ENCODE measurements at places on chromosomes 13 and 19. TPM values are rescaled to one million over a fixed set of nuclear protein-coding genes. Genes with fewer than 3 reads are reported as not detected.

GRCh38 chr13:113399755-113400149 lies 35.8 kb upstream of the GRTP1 start:
- no peaks in the 10 kb centered on the region for H3K27me3 ChIP-seq
- H3K4me1 ChIP-seq, result no peaks in the 10 kb centered on the region
- no peak overlapping the region for H3K27ac ChIP-seq
- no peaks in the 10 kb centered on the region for H3K36me3 ChIP-seq
- H3K4me3 ChIP-seq, result no peak overlapping the region

DNA sequence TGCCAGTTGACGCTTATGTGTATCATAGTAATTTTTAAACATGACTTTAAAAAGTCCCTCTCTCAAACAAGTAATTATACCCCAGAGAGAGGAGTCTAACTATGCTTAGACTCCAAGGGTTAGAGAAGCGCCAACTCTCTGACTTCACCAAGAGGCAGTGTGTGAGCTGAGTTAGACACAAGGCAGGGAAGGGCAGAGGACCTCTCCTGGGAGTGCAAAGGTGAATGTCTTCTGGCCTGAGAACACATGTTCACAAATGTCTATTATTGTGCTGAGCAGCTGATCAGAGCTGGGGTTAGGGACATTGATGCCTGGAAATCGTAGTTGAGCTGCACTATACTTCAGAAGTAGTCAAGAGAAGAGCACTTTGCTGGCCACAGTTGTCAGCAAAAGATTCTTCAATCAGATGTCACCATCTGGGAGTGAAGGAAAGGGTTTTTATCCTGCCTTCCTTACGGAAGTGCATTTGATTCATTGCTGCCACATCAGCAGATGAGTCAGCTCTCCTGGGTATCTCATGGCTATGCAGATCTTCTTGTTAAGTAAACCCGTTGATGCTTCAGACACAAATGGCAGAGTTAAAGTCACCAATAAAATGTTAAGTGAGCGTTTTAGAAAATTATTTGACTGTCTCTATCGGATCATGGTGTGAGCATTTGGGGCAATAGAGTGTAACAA lies 283.2 kb upstream of the ARGLU1 start:
- no peaks in the 10 kb centered on the region for H3K4me1 ChIP-seq
- H3K27me3 ChIP-seq, result no peaks in the 10 kb centered on the region
- no peak for DNase-seq
- no peak overlapping the region for H3K4me3 ChIP-seq
- no peak overlapping the region for H3K27ac ChIP-seq

- H3K27me3 ChIP-seq, result peaks cover 19% of the 10 kb centered on the region
- peaks cover 25% of the 10 kb centered on the region for H3K4me1 ChIP-seq
- no peak for DNase-seq
- H3K4me3 ChIP-seq, result peak overlapping the region; percentile 60
- no peak overlapping the region for H3K27ac ChIP-seq
- no peaks in the 10 kb centered on the region for H3K36me3 ChIP-seq
Measured at GRCh38 chr19:50328224-50328872, 829 bp downstream of the KCNC3 start.

DNA sequence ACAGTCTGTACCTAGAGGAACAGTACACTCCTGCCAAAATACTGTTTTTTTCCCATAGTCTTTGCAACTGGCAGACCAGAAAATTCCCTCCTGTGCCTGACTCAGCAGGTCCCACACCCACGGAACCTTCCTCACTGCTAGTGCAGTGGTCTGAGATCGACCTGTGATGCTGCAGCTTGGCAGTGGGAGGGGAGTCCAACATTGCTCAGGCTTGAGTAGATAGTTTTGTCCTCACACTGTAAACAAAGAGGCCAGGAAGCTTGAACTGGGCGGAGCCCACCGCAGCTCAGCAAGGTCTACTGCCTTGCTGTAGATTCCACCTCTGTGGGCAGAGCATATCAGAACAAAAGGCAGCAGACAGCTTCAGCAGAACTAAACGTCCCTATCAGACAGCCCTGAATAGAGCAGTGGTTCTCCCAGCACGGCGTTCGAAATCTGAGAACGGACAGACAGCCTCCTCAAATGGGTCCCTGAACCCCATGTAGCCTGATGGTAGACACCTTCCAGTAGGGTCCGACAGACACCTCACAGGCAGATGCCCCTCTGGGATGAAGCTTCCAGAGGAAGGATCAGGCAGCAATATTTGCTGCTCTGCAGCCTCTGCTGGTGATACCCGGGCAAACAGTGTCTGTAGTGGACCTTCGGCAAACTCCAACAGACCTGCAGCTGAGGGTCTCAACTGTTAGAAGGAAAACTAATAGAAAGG lies 92.7 kb downstream of the SUCLA2 start:
- DNase-seq, result no peak
- H3K36me3 ChIP-seq, result no peaks in the 10 kb centered on the region

- no peak overlapping the region for H3K4me3 ChIP-seq
- H3K4me1 ChIP-seq, result peaks cover 10% of the 10 kb centered on the region
- no peak for DNase-seq
- H3K36me3 ChIP-seq, result no peaks in the 10 kb centered on the region
- H3K27ac ChIP-seq, result no peak overlapping the region
- no peaks in the 10 kb centered on the region for H3K27me3 ChIP-seq
Measured at GRCh38 chr19:17996826-17997316, 11.1 kb upstream of the ARRDC2 start.

DNA sequence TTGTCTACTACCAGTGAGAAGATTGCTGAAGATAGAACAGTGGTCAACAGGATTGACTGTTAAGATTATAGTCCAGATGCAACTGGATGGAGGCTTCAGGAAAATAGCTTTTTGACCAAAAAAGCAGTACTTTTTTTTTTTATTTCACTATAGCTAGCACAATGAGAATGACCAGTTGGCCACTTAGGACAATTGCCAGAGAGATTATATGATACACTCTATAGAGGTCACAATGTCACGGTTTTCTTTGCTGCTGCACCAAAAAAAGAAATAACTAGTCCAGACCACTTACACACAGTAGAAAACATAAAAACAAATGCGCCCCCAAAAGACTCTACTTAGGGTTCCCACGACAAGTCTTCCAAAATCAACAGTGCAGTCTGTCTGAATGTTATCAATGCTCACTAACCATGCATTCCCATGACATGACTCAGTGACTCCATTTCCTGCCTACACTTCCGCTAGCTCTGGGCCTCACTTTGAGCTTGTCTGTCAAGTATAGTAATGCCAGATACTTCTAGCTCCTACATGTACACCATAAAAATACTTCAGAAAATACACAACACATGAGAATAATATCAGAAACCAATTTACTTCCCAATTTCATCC lies 209.1 kb upstream of the STARD13 start:
- peak overlapping the region; percentile 31 for H3K27ac ChIP-seq
- H3K4me1 ChIP-seq, result no peaks in the 10 kb centered on the region
- H3K27me3 ChIP-seq, result no peaks in the 10 kb centered on the region
- no peak for DNase-seq
- H3K4me3 ChIP-seq, result no peak overlapping the region
- no peaks in the 10 kb centered on the region for H3K36me3 ChIP-seq

DNA sequence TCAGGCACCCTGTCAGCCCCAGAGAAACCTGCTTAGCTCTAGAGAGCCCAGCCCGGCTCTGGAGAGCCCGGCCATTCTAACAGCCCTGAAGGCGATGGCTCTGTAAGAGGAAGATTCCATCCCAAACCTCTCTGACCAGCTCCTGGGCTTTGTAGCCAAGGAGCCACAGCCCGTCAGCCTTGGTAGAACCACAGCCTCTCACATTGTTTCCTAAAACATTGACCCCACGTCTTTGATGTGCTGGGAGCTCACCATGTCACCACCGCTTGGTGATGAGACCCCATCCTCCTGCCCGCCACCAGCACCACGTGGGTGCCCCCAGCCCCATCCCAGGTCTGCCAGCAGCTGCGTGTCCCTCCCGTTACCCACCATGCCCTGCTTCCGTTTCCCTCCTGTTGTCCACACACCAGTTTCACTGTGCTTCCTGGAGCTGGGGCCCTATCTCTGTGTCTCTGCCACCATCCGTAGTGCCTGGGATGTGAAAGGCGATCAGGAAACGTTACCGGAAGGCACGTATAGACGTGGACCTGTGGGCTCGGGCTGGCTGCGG lies 94.2 kb upstream of the MCF2L start:
- H3K4me3 ChIP-seq, result no peak overlapping the region
- peaks cover 61% of the 10 kb centered on the region for H3K36me3 ChIP-seq
- no peak for DNase-seq
- peaks cover 11% of the 10 kb centered on the region for H3K4me1 ChIP-seq

DNA sequence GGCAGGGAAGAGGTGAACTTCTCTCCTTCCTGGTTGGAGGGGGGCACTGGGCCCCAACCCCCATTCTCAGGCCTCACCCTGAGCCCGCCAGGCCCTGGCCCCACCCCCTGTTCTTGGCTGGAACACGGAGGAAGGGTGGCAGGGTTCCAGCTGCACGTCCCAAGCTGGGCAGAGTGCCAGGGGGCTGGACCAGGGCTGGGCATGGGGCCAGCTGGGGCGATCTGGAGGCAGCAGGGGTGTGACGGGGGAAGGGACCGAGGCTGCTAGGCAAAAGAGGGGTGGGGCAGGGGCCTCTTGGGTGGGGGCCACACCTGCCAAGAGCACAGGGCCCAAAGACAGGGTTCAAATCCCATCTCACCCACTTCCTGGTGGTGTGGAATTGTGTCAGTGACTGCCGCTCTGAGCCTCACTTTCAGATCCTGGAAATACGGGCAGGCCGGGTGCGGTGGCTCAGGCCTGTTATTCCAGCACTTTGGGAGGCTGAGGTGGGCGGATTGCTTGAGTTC lies 2.2 kb downstream of the HIF3A start:
- DNase-seq, result no peak
- H3K4me1 ChIP-seq, result peaks cover 54% of the 10 kb centered on the region
- H3K27me3 ChIP-seq, result peaks cover 21% of the 10 kb centered on the region
- peak overlapping the region; percentile 47 for H3K4me3 ChIP-seq

Gene QPCTL
- 6.1 TPM for total RNA-seq

Gene ZNF221
- 2.9 TPM for total RNA-seq

Gene DPF1
- total RNA-seq, result not detected

Gene RXFP2
- total RNA-seq, result not detected

Gene DENND1C
- total RNA-seq, result 4.2 TPM
